GM23248 (cell line): ENCODE measurements at places on chromosomes 2 and 18. TPM values are rescaled to one million over a fixed set of nuclear protein-coding genes. Genes with fewer than 3 reads are reported as not detected.

DNA sequence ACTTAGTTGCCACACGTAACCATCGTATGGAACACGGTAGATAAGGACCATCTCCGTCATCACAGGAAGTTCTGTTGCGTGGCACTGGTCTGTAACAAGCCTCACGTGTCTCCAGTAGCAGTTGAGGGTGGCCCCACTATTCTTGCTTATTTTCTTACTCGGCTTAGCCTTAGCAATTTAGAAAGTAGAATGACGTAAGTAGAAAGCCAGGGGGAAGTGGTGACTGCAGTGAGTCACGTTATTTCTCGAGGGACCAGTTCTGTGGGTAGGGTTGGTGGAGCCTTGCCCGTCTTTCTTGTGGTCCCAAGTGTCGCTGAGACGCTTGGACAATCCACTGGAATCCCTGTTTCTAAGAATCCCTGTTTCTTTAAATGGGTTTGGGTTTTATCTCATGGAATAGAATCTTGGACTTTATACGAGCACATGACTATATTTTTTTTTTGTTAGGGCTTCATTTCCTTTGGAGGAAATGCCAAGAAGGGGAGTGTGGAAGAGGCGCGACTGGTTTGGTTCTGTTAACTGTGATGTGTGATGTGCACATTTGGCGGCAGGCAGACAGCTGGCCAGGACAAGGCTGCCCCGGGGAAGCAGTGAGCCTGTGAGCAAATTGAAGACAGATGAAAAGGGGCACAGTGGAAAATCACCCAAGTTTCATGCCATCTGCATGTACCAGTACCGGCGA is 96.2 kb downstream of the CABLES1 start:
- DNase-seq = peak; percentile 98

DNA sequence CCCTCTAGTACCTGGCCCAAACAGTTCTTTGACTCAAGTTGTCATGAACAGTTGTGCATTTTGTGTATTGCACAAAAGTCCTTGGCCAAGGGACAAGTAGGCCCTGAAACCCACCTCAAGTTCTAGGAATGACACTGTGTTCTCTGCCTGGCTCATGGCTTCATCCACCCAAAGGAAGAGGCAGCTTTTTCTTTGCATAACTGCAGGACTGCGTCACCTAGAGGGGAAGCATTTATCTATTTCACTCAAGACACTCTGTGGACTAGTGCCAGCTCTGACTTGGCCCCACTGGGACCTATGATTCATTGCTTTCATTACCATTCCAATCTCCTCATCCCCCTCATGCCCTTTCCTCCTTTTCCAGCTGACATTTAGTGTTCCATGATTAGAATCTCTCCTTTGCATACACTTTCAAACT is 119.3 kb upstream of the SIX2 start:
- peak; percentile 96 for DNase-seq

FAM237A gene
- polyA plus RNA-seq = not detected in 2 replicates

- no peak for DNase-seq
Measured at GRCh38 chr18:11379660-11380059, 229.7 kb upstream of the SLC35G4 start.
